ENCODE measurements at places on chromosomes 12 and 14.

DNA sequence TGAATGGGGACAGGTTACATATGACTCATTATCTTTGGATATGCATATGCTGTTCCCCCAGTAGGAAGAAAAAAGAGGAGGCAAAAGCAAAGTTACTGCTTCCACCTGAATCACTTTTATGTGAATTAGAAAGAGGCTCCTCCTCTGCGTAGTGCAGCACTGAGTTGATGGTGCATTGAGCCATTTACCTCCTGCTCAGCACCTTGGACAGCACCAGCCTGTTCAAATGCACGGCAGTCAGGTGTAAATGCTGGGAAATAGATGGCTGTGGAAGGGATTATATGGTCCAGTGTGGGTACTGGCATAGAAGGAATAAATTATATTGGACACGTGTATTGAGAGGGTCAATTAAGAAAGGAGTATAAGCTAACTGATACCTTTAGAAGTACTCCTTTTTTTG is 541.9 kb upstream of the SEL1L start:
- no peaks in the 10 kb centered on the region for H3K27me3 ChIP-seq
- no peaks in the 10 kb centered on the region for H3K36me3 ChIP-seq
- DNase-seq: no peak
- H3K4me3 ChIP-seq: no peak overlapping the region
- H3K27ac ChIP-seq: no peak overlapping the region

GRCh38 chr12:82414044-82414443 is 55.7 kb downstream of the METTL25 start:
- H3K27me3 ChIP-seq: no peaks in the 10 kb centered on the region
- H3K27ac ChIP-seq: no peak overlapping the region
- H3K36me3 ChIP-seq: no peaks in the 10 kb centered on the region
- H3K4me3 ChIP-seq: no peak overlapping the region
- H3K4me1 ChIP-seq: peaks cover under 1% of the 10 kb centered on the region
- no peak for DNase-seq

DNA sequence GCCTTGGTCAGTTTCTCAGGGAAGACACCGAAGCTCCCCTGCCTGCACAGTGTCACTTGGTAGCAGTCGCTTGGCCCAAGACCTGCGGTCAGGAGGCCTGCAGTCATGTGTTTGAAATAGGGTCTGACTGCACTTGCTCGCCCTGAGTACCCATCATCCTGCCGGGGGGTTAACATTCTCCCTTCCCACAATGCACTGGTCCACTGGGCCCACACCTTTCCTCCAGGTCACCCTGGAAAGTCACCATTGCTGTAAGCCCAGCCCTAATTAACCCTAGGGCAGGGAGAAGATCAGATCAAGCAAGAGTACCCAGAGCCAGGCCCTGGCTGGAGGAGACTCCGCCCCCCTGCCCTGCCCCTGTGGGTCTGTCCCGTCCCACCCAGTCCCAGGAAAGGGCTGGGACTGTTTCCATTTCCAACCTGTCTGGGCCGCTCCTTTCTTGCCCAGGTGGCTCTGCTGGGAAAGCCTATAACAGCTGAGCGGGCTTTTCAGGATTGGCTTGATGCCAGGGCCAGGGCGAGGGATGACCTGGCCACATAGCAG is 87.1 kb downstream of the ZFP36L1 start:
- no peak overlapping the region for H3K27ac ChIP-seq
- no peaks in the 10 kb centered on the region for H3K36me3 ChIP-seq
- no peaks in the 10 kb centered on the region for H3K4me1 ChIP-seq

DNA sequence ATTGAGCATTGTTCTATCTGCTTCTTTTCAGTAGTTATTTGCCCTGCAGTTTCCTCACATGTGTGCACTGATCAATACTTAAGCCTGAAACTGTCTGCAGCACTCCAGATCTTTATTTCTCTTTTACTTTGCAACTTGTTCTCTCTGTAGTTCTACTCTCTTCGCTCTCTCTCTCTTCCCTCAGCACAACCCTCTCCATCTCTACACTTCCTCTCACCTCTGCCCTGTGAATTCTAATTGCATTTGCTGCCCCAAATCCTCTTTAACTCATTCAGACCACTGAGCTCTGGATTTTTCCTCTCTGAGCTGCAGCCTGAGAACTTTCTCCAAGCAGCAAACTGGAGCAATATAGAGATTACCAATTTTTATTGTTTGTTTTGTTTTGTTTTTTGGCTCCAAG is 1035.5 kb downstream of the FSCB start:
- no peaks in the 10 kb centered on the region for H3K4me1 ChIP-seq
- no peak overlapping the region for H3K27ac ChIP-seq
- H3K36me3 ChIP-seq: no peaks in the 10 kb centered on the region
- no peaks in the 10 kb centered on the region for H3K27me3 ChIP-seq
- H3K4me3 ChIP-seq: no peak overlapping the region

GRCh38 chr14:27072589-27072988 is 474.8 kb upstream of the NOVA1 start:
- H3K27me3 ChIP-seq: no peaks in the 10 kb centered on the region
- H3K36me3 ChIP-seq: no peaks in the 10 kb centered on the region
- H3K4me1 ChIP-seq: peaks cover 12% of the 10 kb centered on the region
- no peak overlapping the region for H3K4me3 ChIP-seq
- H3K27ac ChIP-seq: no peak overlapping the region
- DNase-seq: no peak

- DNase-seq: no peak
- H3K36me3 ChIP-seq: no peaks in the 10 kb centered on the region
These were observed 17.0 kb upstream of the DICER1 start for GRCh38 chr14:95174184-95174792.

GRCh38 chr14:37587131-37587803 is 7.8 kb downstream of the FOXA1 start:
- peaks cover 16% of the 10 kb centered on the region for H3K4me1 ChIP-seq
- H3K4me3 ChIP-seq: no peak overlapping the region
- H3K27ac ChIP-seq: no peak overlapping the region
- no peaks in the 10 kb centered on the region for H3K36me3 ChIP-seq
- no peak for DNase-seq

DNA sequence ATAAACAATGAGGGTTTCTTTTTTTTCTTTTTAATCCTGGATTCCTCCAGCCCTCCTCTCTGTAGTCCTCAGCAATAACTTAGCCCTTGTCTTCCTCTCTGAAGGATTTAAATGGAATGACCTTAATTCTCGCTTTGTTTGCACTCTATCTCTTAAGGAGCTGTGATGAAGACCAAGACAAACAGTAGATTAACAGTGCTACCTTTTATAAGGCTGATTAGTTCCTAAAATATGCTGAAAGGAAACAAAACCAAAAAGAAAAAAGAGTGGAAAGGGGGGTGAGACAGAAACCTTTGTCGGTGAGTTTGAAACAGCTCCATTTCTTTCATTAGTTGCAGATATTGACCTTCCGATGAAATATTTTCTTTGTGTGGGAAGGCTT is 38.7 kb upstream of the PTCSC3 start:
- H3K4me3 ChIP-seq: no peak overlapping the region
- no peaks in the 10 kb centered on the region for H3K4me1 ChIP-seq
- H3K27ac ChIP-seq: no peak overlapping the region

GRCh38 chr12:34207858-34208257 is 185.6 kb downstream of the ALG10 start:
- no peaks in the 10 kb centered on the region for H3K27me3 ChIP-seq
- H3K4me1 ChIP-seq: no peaks in the 10 kb centered on the region
- H3K27ac ChIP-seq: no peak overlapping the region
- H3K36me3 ChIP-seq: no peaks in the 10 kb centered on the region
- no peak for DNase-seq

DNA sequence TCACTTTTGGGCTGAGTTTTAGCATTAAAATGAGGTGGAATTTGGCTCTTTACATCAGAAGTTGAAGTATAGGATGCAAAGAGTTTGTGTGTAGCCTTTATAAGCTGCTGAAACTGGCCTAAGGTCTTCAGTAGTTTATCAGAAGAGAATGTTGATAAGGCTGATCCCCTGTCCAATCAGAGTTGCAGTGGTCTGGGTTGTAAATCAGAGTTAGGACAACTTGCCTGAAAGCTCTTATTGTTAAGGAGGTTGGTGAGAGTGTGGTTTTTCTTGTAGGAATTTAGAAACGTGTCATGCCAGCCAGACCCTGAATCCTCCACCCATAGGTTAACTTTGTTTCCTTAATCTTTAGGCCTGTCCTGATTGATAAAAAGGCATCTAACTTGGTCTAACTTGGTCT is 143.5 kb downstream of the ST8SIA1 start:
- H3K27ac ChIP-seq: no peak overlapping the region
- H3K4me3 ChIP-seq: no peak overlapping the region
- no peaks in the 10 kb centered on the region for H3K27me3 ChIP-seq

DNA sequence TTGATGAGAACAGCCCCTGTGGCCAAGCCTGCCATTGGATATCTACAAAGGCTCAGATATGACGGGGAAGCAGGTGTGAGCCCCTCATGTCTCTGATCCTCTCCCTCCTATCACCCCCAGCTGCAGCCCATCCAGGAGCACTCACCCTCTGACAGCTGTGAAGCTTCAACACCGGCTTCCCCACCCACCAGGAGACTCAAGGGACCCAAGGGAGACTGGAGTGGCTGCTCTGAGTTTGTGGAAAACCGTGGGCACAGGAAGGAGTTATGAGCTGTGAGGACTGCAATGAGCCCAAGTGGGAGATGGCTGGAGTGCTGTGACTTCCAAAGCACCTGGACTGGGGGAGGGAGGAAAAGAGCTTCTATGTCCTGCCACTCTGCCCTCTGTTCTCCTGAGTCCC is 7.9 kb downstream of the IFI27L2 start:
- peaks cover 7% of the 10 kb centered on the region for H3K4me1 ChIP-seq
- no peak overlapping the region for H3K4me3 ChIP-seq
- no peak overlapping the region for H3K27ac ChIP-seq
- DNase-seq: no peak
- no peaks in the 10 kb centered on the region for H3K27me3 ChIP-seq
- H3K36me3 ChIP-seq: no peaks in the 10 kb centered on the region

GRCh38 chr12:2385529-2385928 is 332.7 kb downstream of the CACNA1C start:
- no peaks in the 10 kb centered on the region for H3K27me3 ChIP-seq
- H3K4me1 ChIP-seq: peaks cover 27% of the 10 kb centered on the region

All from thoracic aorta (tissue), 2 donors.